ENCODE measurements at places on chromosomes 13 and 19.

DNA sequence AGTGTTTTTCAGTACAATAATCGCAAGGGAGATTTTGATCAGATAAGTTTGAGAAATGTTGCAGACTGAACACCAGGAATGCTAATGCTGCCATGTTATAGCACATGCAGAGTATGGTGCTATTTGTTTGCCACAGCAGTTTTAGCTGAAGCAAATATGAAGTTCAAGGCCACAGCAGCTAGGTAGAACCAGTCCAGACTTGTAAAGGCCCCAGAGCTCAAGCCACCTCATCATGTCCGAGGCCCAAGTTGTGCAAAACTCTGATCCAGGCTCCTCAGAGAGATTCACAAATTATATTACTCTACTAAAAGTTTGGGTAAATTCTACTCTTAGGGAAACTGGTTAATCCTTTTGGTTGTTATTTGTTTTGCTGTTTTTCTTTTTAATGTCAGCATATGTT, 2702.6 kb downstream of the PCDH9 start:
- DNase-seq = no peak

DNA sequence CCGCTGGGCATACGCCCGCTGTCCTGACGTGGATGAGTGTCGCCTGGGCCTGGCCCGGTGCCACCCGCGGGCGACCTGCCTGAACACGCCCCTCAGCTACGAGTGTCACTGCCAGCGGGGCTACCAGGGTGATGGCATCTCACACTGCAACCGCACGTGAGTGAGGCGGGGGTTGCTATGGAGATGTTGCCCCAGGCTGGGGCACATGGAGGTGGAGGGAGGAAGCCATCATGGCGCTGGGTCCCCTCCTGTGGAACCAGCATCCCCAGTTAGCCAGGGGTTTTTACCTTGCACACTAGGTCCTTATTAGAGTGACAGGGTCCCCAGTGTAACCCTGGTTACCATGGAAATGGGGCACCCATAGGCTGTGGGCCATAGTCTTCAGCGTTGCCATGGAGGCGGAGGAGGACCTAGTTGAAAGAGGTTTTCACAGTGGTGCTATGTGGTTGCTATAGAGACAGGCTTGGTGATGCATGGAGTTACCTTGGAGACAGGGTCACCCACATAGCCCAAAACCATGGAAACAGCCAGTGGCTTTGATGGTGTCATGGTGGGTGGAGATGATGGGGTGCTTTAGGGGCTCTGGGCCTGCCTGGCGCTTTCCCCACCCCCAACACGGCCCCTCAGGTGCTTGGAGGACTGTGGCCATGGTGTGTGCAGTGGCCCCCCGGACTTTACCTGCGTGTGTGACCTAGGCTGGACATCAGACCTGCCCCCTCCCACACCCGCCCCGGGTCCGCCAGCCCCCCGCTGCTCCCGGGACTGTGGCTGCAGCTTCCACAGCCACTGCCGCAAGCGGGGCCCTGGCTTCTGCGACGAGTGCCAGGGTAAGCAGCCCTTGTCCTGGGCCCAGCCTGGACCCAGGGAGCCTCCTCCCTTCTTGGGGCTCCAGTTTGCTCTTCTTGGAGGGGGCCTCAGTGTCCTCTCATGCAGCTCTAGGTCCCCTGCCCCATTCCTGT, 27.1 kb downstream of the MEGF8 start:
- DNase-seq = no peak

DNA sequence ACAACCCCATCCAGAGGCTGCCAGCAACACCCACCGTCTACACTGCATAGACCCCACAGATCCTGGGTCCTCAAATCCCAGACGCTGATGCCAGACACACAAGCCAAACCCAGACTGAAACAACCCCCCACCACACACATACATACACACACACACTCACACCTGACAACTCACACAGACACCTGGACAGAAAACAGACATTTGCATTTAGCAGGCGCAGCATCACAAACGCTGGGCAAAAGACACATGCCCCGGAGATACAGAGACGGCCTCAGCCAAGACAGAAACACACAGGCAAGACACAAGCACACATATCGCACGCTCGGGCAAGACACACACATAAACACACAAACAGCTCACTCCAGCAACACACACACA, 1.3 kb downstream of the BBC3 start:
- no peak for DNase-seq

GRCh38 chr13:31882794-31883193, 143.5 kb downstream of the RXFP2 start:
- no peak for DNase-seq

DNA sequence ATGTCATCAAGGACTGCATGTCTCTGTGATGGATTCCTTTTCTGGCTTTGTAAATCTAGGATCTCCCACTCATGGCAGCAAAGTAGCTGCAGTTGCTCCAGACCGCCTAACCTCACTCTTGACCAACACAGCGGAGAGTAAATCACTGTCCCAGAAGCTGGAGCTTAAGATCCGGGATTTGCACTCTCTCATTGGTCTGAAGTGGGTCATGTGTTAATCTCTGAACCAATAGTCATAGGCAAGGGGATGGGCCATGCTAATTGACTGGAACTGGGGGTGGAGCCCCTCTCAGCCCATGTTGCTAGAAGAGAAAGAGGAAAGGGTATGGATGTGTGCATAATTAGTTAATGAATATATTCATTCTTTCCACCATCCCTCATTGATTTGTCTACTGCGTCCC, 34.0 kb downstream of the VAV1 start:
- no peak for DNase-seq

DNA sequence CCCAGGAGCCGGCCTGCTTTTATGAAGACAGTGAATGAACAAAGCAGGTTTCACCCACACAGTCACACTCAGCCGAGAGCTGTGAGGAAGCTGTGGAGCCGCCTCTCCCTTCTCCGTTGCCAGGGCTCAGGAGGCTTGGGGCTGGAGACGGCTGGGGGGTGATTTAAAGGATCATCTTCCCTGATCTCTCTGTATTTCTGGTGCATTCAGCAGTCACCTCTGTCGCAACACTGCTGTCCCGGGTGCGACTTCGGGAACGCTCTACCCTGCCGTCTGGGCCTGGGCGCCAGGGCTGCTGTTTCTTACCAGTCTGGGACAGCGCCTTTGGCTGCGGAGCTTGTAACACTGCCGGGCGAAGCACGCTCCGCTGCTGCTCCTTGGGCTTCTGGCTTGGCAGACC, 18.1 kb downstream of the CAPS start:
- DNase-seq = no peak

DNA sequence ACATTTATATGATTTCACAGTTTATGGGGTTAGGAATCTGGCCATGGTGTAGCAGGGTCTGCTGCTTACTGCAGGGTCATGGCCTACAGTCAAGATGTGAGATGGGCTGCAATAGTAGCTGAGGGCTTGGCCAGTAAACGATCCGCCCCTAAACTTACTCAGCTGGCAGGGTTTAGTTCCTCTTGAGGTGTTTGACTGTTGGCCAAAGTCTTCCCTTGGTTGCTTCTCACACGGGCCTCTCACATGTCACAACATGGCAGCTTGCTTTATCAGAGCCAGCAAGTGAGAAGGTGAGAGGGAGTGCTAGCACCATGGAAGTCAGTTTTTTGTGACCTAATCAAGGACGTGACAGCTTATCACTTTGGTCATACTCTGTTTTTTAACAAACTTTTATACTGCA, 77.1 kb downstream of the DNAJC3 start:
- DNase-seq = no peak

DNA sequence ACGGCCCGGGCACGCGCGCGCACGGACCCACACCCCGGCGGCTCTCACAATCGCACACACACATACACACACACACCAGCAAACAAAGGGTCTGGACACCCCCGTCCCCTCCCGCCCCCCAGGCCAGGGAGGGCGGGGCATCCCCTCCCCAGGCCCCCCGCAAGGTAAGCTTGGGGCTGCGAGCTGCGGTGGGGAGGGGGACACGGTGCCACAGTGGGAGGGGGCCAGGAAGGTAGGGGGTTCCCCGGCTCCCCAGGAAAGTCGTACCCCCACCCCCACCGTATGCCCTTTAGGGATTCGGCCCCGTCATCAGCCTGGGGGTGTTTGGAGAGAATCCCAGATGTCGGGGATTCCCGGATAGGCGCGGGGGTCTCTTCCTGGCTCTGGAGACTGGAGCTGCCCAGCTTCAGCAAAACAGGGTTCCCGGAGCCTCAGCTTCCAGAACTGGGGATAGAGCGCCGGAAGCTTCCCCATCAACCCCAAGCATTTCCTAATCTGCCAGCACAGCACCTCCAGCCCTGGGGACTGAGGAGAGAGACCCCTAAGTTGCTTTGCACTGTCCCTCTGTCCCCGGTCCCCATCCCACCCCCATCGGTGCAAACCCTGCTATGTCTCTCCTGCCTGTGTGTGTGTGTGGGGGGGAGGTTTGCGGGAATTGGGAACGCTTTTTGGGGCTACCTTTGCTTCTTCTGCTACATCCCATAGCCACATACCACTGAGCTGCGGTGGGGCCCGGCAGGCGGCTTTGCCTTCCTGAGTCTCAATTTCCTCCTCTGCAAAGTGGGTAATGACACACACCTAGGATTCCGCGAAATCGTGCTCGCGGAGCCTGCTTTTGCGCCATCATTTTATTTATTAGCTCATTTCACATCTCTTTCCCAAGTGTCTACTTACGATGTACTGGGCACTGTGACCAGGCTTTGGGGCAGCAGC, 1.8 kb upstream of the CDC37 start:
- DNase-seq = no peak

GRCh38 chr19:28314756-28315155, 898.2 kb downstream of the UQCRFS1 start:
- no peak for DNase-seq

DNA sequence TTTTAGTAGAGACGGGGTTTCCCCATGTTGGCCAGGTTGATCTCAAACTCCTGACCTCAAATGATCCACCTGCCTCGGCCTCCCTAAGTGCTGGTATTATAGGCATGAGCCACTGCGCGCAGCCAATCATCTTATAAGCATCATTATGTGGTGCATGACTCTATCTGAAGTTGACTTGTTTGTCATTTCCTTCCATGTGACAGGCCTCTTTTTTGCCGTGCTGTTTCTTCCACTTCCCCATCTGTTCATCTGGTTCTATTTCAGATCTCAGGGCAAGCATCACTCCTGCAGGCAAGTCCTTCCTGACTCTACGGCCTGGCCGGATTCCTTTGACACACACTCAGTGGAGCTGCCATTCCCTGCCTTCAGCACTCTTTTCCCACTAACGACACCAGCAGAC, 15.2 kb downstream of the COL5A3 start:
- no peak for DNase-seq

Measured in fibroblast of upper back skin (primary cell).